Lung (tissue), 17 donors: ENCODE measurements at places on chromosomes 13 and 19. TPM values are rescaled to one million over a fixed set of nuclear protein-coding genes. Genes with fewer than 3 reads are reported as not detected.

FXYD3 gene
- 130 TPM for total RNA-seq

ZNF415 gene
- 16.6 TPM for total RNA-seq

GRCh38 chr13:95260031-95260525 is 41.2 kb downstream of the ABCC4 start:
- H3K27me3 ChIP-seq, result no peaks in the 10 kb centered on the region
- peaks cover 4% of the 10 kb centered on the region for H3K36me3 ChIP-seq
- no peak for DNase-seq

DNA sequence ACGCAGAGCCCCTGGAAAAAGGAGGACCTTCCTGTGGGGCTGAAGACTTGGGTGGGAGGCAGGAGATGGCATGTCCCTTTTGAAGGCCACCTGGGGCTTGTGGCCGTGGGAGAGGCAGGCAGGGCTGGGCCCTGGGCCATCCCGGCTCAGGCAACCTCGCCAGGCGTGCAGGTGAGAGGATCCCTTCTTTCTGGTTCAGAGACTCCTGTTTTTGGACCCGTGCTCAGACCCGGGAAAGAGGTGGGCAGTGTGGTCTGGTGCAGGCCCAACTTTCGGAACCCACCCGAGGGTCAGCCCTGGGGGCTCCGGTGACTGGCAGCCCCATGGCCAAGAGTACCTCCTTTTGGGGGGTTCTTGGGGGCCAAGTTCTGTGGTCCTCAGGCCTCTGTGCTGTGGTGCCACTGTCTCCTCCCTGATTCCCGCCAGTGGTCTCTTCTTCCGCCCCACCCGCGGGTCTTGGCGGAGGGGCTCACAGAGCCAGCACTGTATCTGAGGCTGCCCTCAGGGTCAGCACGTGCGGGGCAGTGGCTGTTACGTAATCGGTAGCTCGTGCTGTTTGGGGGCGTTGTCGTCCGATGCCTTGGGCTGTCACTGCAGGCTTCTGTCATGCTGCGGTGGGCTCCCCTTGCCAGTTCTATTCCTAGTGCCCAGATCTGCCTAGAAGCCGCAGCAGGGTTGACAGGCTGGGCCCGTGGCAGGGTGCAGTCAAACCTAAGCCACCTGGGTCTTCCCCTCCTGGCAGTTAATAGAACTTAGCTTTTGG is 42.7 kb downstream of the KDM4B start:
- peaks cover 14% of the 10 kb centered on the region for H3K36me3 ChIP-seq
- no peaks in the 10 kb centered on the region for H3K4me1 ChIP-seq
- DNase-seq, result no peak

SEMA6B gene
- 3.2 TPM for total RNA-seq

SUGP1 gene
- total RNA-seq, result 22.3 TPM

ZNF709 gene
- 2.6 TPM for total RNA-seq

ACP5 gene
- total RNA-seq, result 22.5 TPM

GRCh38 chr13:46164661-46165060 is 17.3 kb downstream of the LCP1 start:
- no peaks in the 10 kb centered on the region for H3K27me3 ChIP-seq
- no peaks in the 10 kb centered on the region for H3K4me1 ChIP-seq
- no peaks in the 10 kb centered on the region for H3K36me3 ChIP-seq
- H3K4me3 ChIP-seq, result no peak overlapping the region
- no peak overlapping the region for H3K27ac ChIP-seq

OR2Z1 gene
- total RNA-seq, result not detected

- no peak for DNase-seq
- no peaks in the 10 kb centered on the region for H3K27me3 ChIP-seq
- no peaks in the 10 kb centered on the region for H3K36me3 ChIP-seq
- peaks cover 2% of the 10 kb centered on the region for H3K4me1 ChIP-seq
- H3K4me3 ChIP-seq, result no peak overlapping the region
Measured at GRCh38 chr19:52140032-52140710, 433 bp upstream of the ZNF616 start.

DNA sequence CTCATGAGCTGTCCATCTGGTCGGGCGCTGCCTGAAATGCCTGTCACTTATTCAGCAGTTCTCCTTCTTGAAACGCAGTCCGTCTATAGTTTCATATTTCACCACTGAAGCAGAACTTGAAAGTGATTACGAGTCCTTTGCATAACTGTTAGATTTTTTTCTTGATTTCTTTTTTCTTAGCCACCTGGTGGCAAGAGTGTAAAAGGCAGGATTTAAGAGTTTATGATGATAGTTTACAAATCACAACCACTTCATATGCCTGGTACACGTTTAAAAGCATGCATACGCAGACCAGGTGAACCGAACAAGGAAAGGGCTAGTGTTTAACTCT is 45.8 kb downstream of the GGACT start:
- H3K4me3 ChIP-seq, result no peak overlapping the region
- no peaks in the 10 kb centered on the region for H3K27me3 ChIP-seq
- no peaks in the 10 kb centered on the region for H3K36me3 ChIP-seq
- no peak overlapping the region for H3K27ac ChIP-seq

GRCh38 chr19:55483706-55484592 is 1.0 kb upstream of the NAT14 start:
- H3K27ac ChIP-seq, result peak overlapping the region; percentile 81
- peaks cover 3% of the 10 kb centered on the region for H3K36me3 ChIP-seq
- H3K4me3 ChIP-seq, result no peak overlapping the region
- DNase-seq, result no peak

GRCh38 chr13:104895521-104895920 is 1639.9 kb downstream of the EFNB2 start:
- H3K27me3 ChIP-seq, result no peaks in the 10 kb centered on the region
- peak; percentile 49 for DNase-seq
- H3K4me1 ChIP-seq, result no peaks in the 10 kb centered on the region

C2CD4C gene
- total RNA-seq, result 1.4 TPM

MYH14 gene
- 55.3 TPM for total RNA-seq

- H3K27me3 ChIP-seq, result no peaks in the 10 kb centered on the region
- no peak for DNase-seq
- H3K36me3 ChIP-seq, result no peaks in the 10 kb centered on the region
- H3K4me3 ChIP-seq, result no peak overlapping the region
- H3K27ac ChIP-seq, result no peak overlapping the region
Measured at GRCh38 chr13:40161351-40161810, 505.1 kb downstream of the FOXO1 start.

CRX gene
- total RNA-seq, result not detected

GRCh38 chr19:17081672-17082630 is 6.4 kb downstream of the MYO9B start:
- peak overlapping the region; percentile 38 for H3K27ac ChIP-seq
- H3K27me3 ChIP-seq, result no peaks in the 10 kb centered on the region
- peaks cover 12% of the 10 kb centered on the region for H3K4me1 ChIP-seq
- DNase-seq, result peak; percentile 36
- H3K36me3 ChIP-seq, result no peaks in the 10 kb centered on the region

DNA sequence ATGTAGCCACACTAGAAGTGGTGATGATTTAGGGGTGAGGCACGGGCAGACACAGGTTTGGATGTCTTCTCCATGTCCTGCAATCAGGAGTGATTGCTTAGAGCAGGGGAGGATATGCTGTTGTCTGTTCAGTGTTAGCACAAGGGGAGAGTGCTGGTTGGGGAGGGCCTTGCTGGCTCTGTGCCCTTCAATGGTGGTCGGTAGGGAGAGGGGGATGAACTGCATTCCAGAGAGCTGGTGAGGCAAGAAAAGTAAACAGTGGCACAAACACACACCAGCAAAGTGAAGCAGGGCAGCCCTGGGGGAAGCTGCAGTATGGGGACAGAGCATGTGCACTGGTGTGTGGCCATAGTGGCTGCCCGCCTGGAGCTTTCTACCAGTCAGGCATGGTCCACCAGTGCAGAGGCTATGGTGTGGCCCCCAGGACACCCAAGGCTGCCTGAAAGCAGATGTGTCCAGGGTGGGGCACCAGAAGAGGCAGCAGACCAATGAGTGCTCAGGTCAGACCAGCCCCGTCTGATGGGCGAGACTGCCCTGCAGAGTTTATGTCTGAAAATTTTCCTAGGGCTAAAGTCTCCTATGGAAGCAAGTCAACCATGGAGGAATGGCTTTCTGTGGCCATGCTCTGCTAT is 1676.9 kb downstream of the PCDH9 start:
- no peaks in the 10 kb centered on the region for H3K4me1 ChIP-seq
- no peak overlapping the region for H3K27ac ChIP-seq

DNA sequence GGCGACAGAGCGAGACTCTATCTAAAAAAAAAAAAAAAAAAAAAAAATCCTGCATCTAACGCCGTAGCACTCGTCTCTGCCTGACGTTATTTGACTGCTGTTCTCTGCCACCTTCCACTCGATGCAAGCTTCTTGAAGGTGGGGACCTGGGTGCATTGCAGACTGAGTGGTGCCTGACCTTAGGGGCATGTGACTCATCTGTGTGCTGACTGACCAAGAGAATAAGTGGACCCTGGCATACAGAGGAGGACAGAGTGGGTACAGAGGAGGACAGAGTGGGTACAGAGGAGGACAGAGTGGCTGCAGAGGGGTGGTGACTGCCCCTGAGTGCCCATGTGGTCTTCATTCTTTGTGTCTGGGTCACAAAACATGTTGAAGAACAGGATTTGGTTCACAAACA is 7.6 kb downstream of the WTIP start:
- peak overlapping the region; percentile 4 for H3K27ac ChIP-seq
- no peak for DNase-seq
- no peaks in the 10 kb centered on the region for H3K4me1 ChIP-seq
- no peak overlapping the region for H3K4me3 ChIP-seq
- H3K27me3 ChIP-seq, result no peaks in the 10 kb centered on the region

- H3K4me1 ChIP-seq, result no peaks in the 10 kb centered on the region
- H3K4me3 ChIP-seq, result no peak overlapping the region
- no peaks in the 10 kb centered on the region for H3K27me3 ChIP-seq
- DNase-seq, result no peak
Measured at GRCh38 chr19:47711652-47712242, 1.5 kb upstream of the EHD2 start.

DNA sequence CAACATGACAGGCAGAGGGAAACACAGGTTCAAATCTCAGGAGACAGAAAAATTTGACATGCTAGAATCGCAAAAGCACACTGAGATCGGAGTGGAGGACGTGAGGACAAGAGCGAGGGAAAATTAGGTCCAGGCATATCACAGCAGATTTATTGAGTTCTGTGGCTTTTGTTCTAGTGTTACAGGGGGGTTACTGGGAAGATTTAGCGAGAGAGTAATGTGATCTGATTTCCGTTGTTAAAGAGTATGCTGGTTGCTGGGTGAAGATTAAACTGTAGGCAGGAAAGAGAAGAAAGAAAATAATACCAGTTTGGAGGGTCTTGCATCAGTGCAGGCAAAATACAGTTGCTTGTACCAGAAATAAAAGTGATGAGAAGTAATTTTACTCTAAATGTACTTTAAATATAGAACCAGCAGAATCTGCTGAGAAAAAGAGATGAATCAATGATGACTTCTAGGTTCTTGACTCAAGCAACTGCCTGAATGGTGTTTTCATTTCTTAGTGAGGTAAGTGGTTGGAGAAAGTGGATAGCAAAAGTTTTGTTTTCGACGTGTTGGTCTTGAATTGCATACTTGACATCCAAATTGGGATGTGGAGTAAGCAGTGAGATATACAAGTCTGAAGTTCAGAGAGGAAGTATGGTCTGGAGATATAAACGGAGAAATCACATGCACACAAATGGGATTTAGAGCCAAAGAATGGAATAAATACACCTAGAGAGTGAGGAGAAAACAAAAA is 35.7 kb downstream of the UFM1 start:
- peaks cover 5% of the 10 kb centered on the region for H3K4me1 ChIP-seq
- no peak overlapping the region for H3K4me3 ChIP-seq
- H3K36me3 ChIP-seq, result no peaks in the 10 kb centered on the region
- no peaks in the 10 kb centered on the region for H3K27me3 ChIP-seq
- no peak overlapping the region for H3K27ac ChIP-seq

- H3K4me3 ChIP-seq, result no peak overlapping the region
- H3K36me3 ChIP-seq, result no peaks in the 10 kb centered on the region
- peak; percentile 98 for DNase-seq
- H3K27me3 ChIP-seq, result no peaks in the 10 kb centered on the region
- H3K4me1 ChIP-seq, result peaks cover 41% of the 10 kb centered on the region
- H3K27ac ChIP-seq, result no peak overlapping the region
Measured at GRCh38 chr13:76711550-76712182, 174.5 kb downstream of the KCTD12 start.

- DNase-seq, result peak; percentile 50
- no peaks in the 10 kb centered on the region for H3K27me3 ChIP-seq
- peaks cover 2% of the 10 kb centered on the region for H3K36me3 ChIP-seq
- H3K4me3 ChIP-seq, result no peak overlapping the region
- peaks cover 10% of the 10 kb centered on the region for H3K4me1 ChIP-seq
Measured at GRCh38 chr13:51357928-51358595, 18.6 kb downstream of the SERPINE3 start.

GRCh38 chr13:102399791-102400674 is 1.8 kb downstream of the FGF14 start:
- H3K4me1 ChIP-seq, result peaks cover 10% of the 10 kb centered on the region
- peak; percentile 18 for DNase-seq
- H3K27me3 ChIP-seq, result peaks cover 58% of the 10 kb centered on the region

DNA sequence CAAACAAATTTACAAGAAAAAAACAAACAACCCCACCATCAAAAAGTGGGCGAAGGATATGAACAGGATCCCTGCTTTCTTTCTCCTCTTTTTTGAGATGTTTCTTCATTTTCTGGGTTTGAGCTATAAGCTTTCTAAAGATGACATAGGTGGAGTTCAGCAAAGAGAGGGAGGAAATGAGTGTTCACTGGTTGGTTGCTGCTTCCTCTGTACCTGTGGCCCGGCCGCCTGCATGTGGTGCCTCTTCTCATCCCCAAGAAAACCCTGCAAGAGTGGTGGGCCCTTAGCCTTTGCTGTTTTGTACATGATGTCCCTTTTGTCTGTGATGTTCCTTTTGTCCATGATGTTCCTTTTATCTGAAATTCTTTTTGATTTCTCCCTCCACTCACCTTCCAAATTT is 178.4 kb upstream of the SERP2 start:
- DNase-seq, result no peak
- no peaks in the 10 kb centered on the region for H3K36me3 ChIP-seq
- no peak overlapping the region for H3K27ac ChIP-seq
- H3K4me3 ChIP-seq, result no peak overlapping the region
- H3K27me3 ChIP-seq, result no peaks in the 10 kb centered on the region
- H3K4me1 ChIP-seq, result peaks cover 3% of the 10 kb centered on the region

GRCh38 chr13:20426766-20427448 is 98.8 kb downstream of the CRYL1 start:
- H3K27me3 ChIP-seq, result no peaks in the 10 kb centered on the region
- no peak overlapping the region for H3K4me3 ChIP-seq
- no peak for DNase-seq
- H3K36me3 ChIP-seq, result no peaks in the 10 kb centered on the region
- no peak overlapping the region for H3K27ac ChIP-seq

- no peak overlapping the region for H3K4me3 ChIP-seq
- H3K27me3 ChIP-seq, result no peaks in the 10 kb centered on the region
- no peak for DNase-seq
- no peak overlapping the region for H3K27ac ChIP-seq
Measured at GRCh38 chr19:19050731-19051130, 13.1 kb upstream of the SLC25A42 start.

DNA sequence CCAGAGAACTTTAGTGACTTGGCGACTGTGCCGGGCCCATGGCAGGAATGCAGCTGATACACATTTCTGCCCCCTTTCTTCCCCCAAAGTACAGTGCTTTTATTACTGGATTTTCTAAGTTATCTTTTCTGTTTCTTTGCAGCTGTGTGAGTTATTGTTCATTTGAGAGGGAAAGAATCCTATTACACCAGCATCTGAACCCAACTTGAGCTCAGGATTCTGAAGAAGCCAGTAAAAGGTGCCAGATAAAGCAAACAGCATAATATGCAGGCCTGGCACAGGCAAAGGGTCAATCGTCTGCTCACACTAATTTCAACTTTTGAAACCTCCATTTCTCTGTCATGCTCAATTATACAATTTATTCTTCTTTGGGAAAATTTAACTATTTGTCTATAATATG is 93.9 kb downstream of the DOCK9 start:
- no peak for DNase-seq
- H3K36me3 ChIP-seq, result no peaks in the 10 kb centered on the region
- H3K4me1 ChIP-seq, result no peaks in the 10 kb centered on the region
- no peak overlapping the region for H3K4me3 ChIP-seq
- no peak overlapping the region for H3K27ac ChIP-seq

COX7A1 gene
- total RNA-seq, result 13.0 TPM
